NCI-H146 (cell line): ENCODE measurements at places on chromosomes 6 and 20.

- no peak for DNase-seq
Observed at GRCh38 chr6:146974351-146974750, 229.9 kb upstream of the STXBP5 start.

DNA sequence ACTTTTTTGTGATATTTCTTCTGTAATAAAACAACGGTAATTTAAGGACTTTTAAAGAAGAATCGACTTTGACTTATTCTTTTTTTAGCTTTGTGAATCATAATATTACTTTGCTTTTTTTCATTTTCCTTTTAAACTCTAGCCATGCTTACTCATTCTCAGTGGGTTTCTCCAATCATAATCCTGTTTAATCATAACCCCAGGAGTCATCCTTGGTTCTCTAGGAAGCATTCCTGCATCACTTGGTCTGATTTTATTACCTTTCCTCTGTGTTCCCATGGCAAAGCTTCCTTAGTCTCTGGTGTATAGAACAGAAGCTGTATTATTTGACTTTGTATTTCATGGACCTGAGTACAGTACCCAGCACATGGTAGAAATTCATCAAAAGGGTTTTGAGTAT is 223.5 kb downstream of the CDKAL1 start:
- peak; percentile 6 for DNase-seq

GRCh38 chr20:17391127-17391771 is 139.9 kb downstream of the BFSP1 start:
- no peak for DNase-seq

DNA sequence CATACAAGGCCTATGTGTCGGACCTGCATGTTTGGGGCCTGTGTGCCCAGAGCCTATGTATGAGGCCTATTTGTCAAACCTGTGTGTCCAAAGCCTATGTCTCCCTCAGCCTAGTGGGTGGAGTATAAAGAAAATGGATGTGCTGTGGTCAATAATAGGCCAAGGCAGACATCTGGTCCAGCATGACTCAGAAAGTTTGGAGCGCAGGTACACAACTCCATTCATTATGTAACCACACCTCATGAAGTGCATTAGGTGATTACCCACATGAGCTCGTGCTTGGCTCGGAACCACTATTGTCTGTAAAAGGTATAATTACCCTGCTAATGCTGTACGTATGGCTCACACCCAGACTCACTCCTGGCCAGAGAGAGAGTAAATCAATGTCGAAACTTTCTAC is 302.4 kb upstream of the POU3F2 start:
- no peak for DNase-seq
